ENCODE measurements at places on chromosomes 11 and 22. TPM values are rescaled to one million over a fixed set of nuclear protein-coding genes. Genes with fewer than 3 reads are reported as not detected.

DNA sequence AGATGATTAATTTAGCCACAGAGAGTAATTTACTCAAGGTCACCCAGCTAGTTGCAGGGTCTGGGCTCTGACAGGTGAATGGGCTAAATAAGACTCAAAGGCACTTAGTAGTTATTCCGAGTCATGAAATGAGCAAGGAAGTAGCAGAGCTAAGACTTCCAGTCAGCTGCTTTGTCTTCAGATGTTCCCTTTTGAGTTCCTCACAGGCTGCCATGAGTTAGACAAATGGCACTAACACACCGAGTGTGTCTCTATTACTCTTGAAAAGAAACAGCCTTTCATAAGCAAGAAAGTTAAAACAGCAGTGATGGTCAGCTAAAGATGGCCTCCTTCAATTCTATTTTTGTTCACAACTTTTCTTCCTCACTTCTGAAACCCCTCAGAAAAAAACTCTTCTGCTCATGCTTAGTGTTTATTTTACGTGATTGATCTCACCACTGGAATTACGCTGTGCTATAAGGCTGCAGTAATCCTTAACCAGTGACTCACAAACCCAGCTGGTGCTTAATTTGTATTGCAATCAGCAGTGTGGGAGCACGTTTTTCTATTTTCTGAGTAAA lies 389.1 kb downstream of the AASDHPPT start:
- H3K36me3 ChIP-seq: no peaks in the 10 kb centered on the region
- H3K4me3 ChIP-seq: no peak overlapping the region
- no peak for DNase-seq
- no peaks in the 10 kb centered on the region for H3K4me1 ChIP-seq

GUCY1A2 gene
- total RNA-seq: 98.0 TPM

DNA sequence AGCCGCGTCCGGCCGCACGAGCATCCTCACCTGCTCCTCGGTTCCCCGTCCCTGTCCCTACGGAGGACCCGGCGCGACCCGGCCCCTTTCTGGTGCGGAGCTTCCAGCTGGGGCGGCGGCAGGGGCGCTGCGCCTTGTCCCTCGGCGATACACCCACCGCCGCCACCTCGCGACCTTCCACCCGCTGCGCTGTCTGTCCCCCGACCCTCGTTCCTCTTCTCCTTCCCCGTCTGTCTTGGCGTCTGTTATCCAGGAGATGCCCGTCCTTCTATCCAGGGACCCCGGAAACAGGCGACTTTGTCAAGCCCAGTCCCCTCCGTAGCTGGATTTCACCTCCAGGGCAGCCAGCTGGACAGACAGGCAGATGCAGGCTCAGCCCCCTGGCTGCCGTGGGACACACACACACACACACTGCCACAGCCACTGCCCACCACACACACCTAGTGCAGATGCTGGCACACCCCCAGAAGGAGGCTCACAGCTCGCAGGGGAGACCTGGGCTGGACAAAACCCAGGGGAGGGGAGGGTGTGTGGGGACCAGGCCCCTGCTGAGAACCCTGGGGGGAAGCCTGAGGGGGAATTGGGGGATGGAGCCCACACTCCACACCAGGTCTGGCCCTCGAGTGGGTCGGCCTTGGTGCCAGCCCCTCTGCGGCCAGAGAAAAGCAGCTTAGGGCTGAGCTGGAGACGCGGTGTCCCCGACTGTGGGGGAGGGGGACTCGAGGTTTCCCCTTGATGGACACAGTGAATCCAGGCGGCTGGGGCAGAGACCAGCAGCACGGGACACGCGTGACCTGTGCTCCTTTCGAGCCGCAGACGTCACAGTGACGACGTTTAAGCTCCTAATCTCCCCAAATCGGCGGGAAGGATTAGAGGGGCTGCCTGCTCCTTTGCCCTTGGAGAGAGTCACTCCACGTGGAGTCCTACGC lies 788 bp downstream of the DRD4 start:
- H3K4me1 ChIP-seq: no peaks in the 10 kb centered on the region
- H3K36me3 ChIP-seq: no peaks in the 10 kb centered on the region
- no peak for DNase-seq
- H3K27ac ChIP-seq: no peak overlapping the region
- H3K27me3 ChIP-seq: no peaks in the 10 kb centered on the region

OTOG gene
- not detected for total RNA-seq

- no peak for DNase-seq
- no peaks in the 10 kb centered on the region for H3K27me3 ChIP-seq
- H3K4me1 ChIP-seq: no peaks in the 10 kb centered on the region
- no peak overlapping the region for H3K4me3 ChIP-seq
- no peaks in the 10 kb centered on the region for H3K36me3 ChIP-seq
Measured at GRCh38 chr11:74984730-74985129, 4.0 kb upstream of the NEU3 start.

DNA sequence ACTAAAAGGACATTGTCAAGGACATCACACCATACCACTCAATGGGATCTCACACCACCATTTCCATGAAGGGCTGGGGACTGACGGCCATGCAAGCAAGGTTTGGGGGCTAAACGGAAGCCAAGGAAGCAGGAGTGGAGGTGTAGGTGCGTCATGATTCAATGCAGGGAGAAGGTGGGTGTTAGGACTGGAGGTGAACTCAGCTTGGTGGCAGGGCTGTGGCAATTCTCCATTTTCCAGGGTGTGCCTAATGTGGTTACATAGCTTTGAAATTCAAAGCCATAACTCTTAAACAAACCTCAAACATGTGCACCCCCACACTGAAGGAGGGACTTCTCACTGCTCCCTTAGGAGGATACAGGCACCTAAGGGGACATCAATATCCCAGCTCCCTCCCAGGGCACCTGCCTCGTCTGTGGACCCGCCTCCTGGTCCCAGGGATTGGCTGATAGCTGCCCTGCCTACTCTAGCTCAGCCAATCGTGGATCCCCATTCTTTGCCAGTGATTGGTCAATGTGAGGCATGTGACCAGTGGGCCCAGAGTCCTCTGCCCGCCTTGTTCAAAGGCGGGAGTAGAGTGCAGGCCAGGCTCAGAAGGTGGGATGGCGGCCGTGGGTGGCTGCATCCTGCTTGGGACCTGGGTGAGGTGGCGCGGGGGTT lies 64.6 kb downstream of the CTTN start:
- DNase-seq: no peak
- H3K4me3 ChIP-seq: no peak overlapping the region
- no peaks in the 10 kb centered on the region for H3K27me3 ChIP-seq
- no peaks in the 10 kb centered on the region for H3K36me3 ChIP-seq

VPREB1 gene
- not detected for total RNA-seq

MPZL2 gene
- 191 TPM for total RNA-seq

- no peak overlapping the region for H3K27ac ChIP-seq
- H3K4me1 ChIP-seq: no peaks in the 10 kb centered on the region
- H3K27me3 ChIP-seq: no peaks in the 10 kb centered on the region
- no peak for DNase-seq
Measured at GRCh38 chr11:75592715-75593114, 30.7 kb downstream of the SERPINH1 start.

CBLIF gene
- total RNA-seq: not detected

GRIK4 gene
- total RNA-seq: not detected

DNA sequence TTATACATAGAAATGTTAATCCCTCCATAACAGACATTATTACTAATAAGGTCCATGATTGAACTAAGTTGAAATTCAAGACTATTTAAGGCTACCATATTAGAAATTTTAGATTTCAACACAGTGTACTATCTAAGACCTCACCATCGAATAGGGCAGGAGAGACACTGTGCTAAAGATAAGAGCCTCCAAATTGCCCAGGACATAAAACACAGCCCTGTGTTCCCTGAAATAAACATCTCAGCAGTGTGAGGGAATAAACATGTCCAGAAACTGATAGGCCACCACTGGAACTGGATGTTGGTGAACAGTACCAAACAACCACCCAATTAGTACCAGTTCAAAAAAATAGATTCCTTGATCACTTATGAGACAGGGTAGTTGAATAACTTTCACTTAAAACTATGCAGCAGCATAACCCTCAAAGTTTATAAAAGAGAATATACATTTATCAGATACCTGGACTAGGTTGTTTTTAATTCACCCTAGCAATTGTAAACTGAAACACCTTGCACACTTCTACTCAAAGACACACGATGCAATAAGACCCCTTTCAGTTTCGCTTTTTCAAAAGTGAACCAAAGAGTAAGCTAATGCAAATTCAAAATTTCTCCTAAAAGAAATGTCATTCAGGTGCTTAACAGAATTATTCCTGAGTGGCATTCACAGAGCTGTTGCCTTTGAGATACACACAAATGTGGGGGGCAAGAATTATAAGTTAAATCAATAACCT lies 34.3 kb downstream of the USP28 start:
- H3K4me3 ChIP-seq: no peak overlapping the region
- no peak for DNase-seq
- no peaks in the 10 kb centered on the region for H3K27me3 ChIP-seq
- no peak overlapping the region for H3K27ac ChIP-seq
- no peaks in the 10 kb centered on the region for H3K36me3 ChIP-seq

GRCh38 chr11:32527261-32528175 lies 56.1 kb upstream of the EIF3M start:
- no peaks in the 10 kb centered on the region for H3K27me3 ChIP-seq
- H3K4me3 ChIP-seq: no peak overlapping the region
- DNase-seq: peak; percentile 21
- H3K36me3 ChIP-seq: no peaks in the 10 kb centered on the region

TM7SF2 gene
- 16.7 TPM for total RNA-seq
